ENCODE measurements at places on chromosomes 7 and 10.

DNA sequence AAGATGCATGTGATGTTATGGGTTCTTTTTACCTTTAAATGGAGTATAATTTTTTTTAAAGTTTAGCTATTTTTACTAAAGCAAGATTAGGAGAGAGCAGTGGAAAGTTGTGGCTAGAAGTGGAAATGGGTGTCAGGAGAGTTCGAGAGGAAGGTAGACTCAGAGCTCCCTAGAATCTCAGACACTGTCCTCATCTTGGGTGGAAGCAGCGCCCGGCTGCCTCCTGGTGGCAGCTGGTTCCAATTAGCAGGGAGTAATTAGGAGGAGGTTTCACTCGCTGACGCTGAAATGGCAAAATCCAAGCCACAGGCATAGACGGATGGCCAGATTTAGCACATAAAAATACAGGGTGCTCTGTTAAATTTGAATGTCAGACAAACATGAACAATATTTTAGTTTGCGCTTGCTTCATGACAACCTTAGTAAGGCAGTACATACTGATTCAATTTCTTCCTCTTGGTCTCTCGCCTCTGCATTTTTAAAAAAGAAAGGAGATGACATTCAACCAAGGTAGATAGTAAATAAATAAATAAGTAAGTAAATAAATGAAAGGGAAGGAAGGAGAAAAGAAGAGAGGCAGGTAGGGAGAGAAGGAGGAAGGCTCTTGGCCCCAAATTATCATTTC is 58.5 kb downstream of the LGI1 start:
- no peak for DNase-seq

- DNase-seq, result peak; percentile 27
Measured at GRCh38 chr10:5291501-5292195, 73.1 kb upstream of the UCN3 start.

GRCh38 chr7:29145553-29146056 is 732 bp downstream of the CPVL start:
- no peak for DNase-seq

- DNase-seq, result no peak
Measured at GRCh38 chr7:18087026-18087686, 59.5 kb upstream of the PRPS1L1 start.

GRCh38 chr7:1737523-1737922 is 67.4 kb downstream of the ELFN1 start:
- no peak for DNase-seq

DNA sequence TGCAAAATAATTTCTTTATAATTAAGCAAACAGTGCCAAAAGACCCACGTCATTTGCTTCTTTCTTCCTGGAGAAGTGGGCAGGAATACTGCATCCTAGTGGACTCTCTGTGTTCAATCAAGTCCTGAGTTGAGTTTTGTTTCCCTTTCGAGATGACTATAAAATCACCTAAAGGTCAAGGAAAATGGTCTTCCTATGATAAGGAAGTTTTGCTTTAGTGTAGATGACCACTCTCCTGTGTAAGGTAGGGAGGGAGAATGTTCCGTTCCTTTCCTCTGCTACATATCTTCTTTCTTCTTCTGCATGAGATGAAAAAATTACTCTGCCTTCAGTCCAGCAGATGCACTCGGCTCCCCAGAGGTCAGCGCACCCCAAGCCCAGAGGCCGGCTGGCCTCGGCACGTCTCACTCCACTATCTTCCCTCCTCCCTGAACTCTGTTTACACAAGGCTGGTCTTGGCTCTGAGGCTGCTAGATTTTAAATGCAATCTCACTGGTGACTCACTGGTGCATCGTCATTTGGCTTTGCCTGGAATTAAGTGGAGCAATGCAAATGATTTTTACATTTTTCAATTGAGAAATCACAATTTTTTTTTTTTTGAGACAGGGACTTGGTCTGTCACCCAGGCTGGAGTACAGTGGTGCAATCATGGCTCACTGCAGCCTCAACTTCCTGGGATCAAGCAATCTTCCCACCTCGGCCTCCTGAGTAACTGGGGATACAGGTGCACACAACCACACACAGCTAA is 18.6 kb upstream of the VDAC2 start:
- no peak for DNase-seq

DNA sequence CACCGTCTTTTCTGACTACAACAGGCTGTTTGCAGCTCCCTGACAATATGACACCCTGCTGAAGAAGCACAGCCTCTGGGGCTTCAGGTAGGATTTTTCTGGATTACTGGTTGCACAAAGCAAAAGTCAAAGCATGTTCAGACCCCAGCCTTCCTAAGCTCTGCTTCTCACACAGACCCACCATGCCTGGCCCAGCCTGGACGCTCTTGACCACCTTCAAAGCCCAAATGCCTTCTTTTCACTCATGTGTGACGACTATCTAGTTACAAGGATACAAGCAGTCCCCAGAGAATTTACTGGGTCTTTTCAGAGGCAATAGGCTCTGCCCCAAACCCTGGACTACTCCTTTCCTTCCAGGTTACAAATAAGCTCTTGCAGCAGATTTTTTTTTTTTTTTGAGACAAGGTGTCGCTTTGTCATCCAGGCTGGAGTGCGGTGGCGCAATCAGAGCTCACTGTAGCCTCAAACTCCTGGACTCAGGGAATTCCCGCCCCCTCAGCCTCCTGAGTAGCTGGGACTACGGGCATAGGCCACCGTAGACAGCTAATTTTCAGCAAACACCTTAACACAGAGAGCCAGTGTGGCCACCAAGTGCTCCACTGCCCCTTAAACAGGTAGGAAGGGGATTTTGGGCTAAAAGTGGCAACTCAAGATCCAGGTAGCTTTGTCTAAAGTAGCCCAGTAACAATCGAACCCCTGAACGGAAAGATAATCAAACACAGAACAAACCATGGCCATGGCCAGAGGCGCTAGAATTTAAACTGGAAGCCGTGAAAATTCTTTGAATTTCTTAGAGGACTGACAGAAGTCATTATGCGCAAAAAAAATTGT is 16.2 kb downstream of the SVIL start:
- no peak for DNase-seq

DNA sequence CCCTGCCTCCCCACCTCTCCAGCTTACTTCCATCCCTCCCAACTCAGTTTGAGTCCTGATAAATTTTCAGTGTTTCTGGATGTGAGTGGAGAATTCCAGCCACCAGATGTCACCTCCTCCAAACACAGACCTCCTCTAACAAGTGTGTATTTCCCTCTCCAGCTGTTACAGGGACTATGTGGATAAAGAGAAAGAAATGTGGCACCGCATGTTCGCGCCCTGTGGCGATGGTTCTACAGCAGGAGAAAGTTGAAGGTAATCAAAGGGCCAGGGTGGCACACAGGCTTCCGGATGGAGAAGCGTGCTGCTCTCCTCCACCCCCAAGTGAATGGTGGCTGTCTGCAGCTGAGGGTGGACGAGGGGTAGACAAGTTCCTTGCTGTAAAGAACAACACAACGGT is 14.7 kb downstream of the FKBP6 start:
- DNase-seq, result no peak

GRCh38 chr7:10655031-10655430 is 318.6 kb upstream of the PHF14 start:
- no peak for DNase-seq

DNA sequence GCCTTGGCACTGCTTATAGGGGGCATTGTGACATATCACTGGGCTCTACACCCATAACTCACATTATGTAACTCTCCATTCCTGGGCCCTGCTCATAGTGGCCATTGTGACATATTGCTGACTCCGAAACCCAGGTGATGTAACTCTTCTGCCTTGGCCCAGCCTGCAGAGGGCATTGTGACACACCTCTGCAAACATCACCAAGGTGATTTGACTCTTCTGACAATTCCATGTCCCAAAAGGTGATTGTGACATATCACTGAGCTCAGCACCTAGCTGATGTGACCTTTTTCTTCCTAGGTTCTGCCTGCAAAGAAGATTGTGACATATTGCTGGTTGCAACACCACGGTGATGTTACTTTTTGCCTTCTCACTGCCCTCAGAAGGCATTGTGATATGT is 36.5 kb upstream of the ZNF680 start:
- no peak for DNase-seq

- DNase-seq, result no peak
Measured at GRCh38 chr10:17115683-17116082, 13.9 kb downstream of the CUBN start.

DNA sequence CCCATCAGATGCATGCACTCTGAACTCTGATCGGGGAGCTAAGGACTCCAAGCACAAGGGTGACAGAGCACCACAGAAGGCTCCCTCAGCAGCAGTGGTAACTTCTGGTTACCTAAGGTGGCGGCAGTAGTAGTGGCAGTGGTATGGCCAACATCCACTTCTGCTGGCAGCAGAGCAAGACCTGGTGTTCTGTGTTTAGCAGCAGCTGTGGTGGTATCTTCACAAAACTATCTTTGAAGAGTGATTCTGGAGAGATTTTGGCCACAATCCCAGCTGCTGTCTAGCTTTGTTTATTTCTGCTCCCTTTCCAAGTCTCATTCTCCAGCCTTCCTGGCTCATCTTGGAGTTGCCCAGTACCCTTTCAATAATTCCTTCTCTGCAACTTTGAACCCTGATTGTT is 102.4 kb upstream of the LRGUK start:
- no peak for DNase-seq

GRCh38 chr7:95545007-95545615 is 51.2 kb downstream of the PDK4 start:
- DNase-seq, result no peak

DNA sequence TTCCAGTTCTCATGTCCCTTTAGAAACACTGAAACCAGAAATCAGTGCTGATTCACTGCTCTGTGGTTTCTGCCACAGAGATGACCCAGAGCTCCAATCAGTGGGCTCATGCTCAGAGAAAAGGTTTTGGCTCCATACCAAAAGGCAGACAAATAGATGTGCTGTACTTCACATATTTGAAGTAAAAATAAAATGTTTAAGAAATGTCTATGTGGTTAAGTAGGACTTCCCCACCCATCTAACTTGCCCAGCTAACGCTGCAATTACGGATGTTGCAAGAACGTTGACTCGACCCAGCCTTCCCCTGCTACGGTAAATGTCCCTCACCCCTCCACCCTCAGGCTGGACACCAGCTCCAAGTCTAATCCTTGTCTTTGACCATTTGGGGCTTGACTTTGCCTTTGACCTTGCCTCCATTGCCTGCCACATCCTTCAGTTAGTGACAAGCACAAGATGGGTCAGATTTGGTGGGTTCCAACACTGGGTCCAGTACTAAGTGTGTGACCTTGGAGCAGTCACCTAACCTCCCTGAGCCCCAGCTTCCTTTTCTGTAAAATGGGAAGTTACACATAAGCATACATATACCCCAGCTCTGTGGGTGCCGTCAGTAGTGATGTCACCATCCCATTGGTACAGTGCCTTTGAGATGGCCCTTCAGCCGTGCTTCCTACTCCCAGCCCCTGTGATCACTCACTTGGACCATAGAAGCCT is 95.8 kb downstream of the CHST15 start:
- DNase-seq, result no peak

DNA sequence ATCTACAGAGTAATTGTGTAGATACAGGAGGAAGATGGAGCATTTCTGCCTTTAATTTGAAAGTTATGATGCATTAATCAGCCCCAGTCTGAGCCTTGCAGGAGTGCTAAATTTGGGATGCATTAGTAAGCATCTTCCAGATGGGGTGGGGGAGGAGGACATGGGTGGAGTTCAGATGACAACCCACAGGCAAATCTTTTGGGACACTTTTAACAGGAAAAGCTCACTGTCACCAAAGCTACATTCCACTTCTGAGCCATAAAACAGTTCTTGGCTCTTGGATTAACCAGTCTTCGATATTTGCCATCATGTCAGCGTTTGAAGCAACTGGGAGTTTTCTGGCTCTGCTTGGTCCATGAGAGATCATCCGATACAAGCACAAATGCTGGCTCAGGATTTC is 121.1 kb downstream of the CXCL12 start:
- no peak for DNase-seq

GRCh38 chr10:71396084-71396710 is 523 bp upstream of the CDH23 start:
- no peak for DNase-seq

DNA sequence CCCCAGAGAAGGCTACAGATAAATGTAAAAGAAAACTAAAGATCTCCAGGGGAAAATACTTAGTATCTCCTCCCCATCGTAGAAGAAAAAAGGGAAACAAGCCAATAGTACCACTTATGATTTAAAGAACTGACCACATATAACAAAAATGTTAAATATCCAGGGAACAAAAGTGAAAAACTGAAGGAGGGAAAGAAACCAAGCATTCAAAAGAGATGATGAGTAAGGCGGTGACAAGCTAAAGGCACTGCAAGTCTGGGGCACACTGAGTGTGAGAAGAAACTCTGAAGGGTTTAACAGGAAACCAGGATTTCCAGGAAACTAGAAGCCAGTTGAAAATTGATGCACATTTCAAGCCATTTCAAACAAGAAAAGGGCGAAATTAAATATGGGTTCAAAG is 226.3 kb downstream of the AHR start:
- DNase-seq, result no peak

DNA sequence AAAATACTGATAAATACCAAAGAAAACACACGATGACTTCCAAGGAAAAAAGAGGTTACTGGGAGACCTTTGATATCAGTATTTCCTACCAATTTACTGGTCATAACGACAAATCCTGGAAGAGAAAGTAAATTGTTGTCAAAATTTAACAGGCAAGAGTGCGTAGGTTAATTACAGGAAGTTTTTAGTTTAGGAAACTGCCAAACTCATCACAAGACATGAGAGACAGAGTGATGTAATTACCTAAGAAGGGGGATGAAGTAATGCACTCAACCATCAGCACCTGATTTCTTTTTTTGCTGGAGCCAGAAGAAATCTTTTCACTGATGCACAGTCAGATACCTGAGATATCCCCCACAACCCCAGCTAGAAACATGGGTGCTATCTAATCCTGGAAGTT is 16.8 kb downstream of the MACC1 start:
- no peak for DNase-seq

DNA sequence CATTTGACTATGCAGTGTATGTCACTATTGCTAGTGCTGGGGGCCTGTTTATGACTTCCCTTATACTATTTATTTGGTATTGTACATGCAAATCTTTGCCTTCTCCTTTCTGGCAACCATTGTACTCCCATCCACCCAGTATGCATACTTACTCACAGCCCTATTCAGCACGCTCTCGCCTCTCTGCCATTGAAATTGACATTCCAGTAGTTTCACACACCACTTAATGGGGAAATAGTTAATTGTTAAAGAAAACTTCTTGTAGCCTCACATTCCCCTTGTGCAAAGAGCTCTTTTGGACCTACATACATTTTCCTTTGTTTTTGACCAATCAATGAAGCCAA is 9.9 kb downstream of the CLDN12 start:
- DNase-seq, result no peak

- DNase-seq, result no peak
Measured at GRCh38 chr10:29588629-29589421, 45.9 kb downstream of the SVIL start.

GRCh38 chr7:69228212-69228811 is 370.0 kb upstream of the AUTS2 start:
- no peak for DNase-seq

DNA sequence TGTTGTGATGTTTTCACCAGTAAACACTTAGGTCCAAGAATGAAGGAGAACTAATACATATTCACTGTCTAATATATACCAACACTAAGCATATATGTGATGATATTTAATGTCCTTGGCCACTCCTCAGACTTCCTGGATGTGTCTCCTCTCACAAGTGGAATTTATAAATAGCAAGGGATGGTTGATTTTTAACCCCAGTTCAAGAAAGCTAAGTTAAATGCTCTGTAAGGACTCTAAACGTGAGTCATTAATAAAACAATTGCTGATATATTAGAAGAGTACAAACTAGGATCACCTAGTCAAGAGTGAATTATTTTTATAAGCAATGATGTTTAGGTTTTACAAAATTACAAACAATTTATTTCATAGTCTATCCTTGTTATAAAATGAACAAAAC is 355.9 kb upstream of the TMEM229A start:
- DNase-seq, result no peak

- no peak for DNase-seq
Measured at GRCh38 chr7:48786951-48787350, 137.4 kb upstream of the CDC14C start.
